Retina (tissue), 1 donor: ENCODE measurements at places on chromosomes 16 and 17.

- no peak for DNase-seq
These were observed 19.5 kb downstream of the ANKRD40 start for GRCh38 chr17:50688245-50688644.

- DNase-seq: peak; percentile 89
These were observed 24.9 kb downstream of the ACTG1 start for GRCh38 chr17:81487487-81488275.

GRCh38 chr16:27189335-27189972, 13.9 kb upstream of the KDM8 start:
- no peak for DNase-seq

DNA sequence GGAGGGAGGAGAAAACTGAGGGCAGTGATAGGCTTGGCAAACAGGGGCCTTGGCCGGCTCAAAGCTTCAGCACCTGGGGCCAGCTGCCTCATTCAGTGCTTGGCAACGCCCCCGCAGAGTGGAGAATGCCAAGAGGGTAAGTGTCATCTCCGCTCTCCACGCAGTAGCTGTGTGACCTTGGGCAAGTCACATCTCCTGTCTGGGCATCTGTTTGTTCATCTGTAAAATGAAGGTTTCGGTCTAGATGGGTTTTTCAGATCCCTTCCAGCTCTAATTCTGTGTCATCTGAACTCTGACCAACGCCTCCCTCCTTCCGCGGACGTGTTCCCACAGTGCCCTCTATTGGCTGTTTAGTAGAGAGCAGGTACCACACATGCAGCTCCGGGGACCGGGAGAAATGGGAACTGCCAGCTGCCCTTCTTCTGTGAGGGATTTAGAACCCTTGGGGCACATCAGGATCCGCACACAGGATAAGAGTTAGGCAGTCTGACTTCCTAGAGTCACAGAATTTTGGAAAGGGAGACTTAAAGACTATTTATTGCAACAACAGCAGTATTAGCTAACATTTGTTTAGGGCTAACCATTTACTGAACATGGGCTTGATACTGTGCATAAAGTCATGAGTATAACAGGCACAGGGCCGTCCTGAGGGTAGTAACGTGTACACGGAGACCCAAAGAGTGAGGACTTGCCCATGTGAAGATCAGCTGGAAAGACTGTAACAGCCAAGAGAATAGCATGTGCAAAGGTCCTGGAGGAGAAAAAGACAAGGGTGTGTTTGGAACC, 26.8 kb downstream of the GP2 start:
- DNase-seq: peak; percentile 71

DNA sequence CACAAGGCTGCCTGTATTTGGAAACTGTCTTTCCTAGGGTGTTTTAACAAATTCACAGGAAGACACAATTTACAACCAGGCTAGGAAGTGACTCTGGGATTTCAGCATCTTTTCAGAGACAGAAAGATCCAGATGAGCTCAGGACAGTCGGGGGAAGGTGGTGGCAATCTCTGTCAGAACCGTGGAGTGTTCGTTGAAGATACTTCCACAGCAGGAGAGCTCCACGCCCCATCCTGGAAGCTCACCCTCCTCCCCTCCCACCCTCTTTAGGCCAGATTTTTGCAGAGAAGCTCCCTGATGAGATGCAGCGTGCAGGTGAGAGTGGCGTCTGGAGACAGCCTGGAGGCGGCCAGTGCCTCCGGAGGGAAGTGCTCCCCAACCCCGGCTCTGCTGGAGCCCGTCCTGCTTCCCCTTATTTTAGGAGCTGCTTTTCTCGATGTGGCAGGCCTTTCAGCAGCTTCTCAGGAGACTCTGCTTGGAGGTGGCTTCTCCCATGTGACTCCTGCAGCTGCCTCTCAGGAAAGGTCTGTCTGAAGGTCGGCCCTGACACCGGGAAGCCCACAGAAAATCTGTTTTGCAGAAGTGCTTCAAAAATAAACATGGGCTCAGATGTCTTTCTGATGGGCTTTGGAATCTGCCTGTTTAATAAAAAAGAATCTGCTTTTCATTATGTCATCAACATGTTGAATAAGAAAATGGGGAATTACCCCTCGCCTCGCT, 186.4 kb upstream of the CHMP6 start:
- no peak for DNase-seq
